ENCODE measurements at places on chromosomes 3 and 15.

DNA sequence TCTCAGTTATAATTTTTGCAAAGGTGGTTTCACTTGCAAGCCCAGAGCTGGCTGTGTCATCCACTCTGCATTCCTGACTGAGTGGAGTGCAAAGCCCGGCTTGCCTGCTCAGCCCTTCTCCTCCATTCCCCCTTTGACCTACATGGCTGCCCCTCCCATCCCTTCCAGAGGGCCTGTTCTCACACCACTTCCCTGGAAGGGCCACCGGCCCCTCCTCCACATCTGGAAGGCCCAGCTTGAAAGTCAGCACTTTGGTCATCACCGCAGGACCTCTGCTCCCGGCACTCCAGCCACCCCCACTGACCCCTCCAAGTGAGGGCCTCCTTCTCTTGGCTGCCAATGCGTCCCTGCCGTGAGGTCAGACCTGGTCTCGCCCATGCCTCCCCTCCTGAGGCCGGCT is 74.1 kb upstream of the RNF7 start:
- DNase-seq, result no peak

- DNase-seq, result no peak
Observed at GRCh38 chr3:171373711-171374110, 86.5 kb downstream of the TNIK start.

DNA sequence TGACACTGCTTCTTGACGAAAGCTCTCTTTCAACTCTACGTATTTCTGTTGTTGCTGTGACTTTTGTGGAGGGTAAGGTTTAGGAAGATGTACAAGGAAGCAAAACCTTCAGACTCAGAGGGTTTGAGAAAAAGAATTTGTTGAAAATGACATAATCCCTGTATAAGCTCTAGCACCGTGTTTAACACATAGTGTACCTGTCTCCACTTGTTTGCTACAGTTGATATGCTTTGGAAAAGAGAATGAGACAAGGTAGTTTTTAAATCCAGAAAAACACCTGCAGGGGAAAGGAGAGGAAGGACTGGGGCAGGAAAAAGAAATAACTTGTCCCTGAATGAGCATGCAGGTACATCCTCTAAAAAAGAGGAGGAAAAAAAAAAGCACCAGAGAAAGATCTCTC is 29.6 kb upstream of the CP start:
- no peak for DNase-seq

GRCh38 chr3:173970281-173970680 is 572.7 kb downstream of the NLGN1 start:
- DNase-seq, result no peak

- DNase-seq, result no peak
Observed at GRCh38 chr3:187828579-187829452, 83.5 kb upstream of the BCL6 start.

All from activated naive CD8-positive, alpha-beta T cell treated with anti-CD3 and anti-CD28 coated beads, Interleukin-2, amount 50 U/mL, for 24 hours (primary cell).